ENCODE measurements at places on chromosomes 1 and 21. TPM values are rescaled to one million over a fixed set of nuclear protein-coding genes. Genes with fewer than 3 reads are reported as not detected.

GRCh38 chr21:31490443-31490842 lies 146.4 kb upstream of the TIAM1 start:
- no peak for DNase-seq

GRCh38 chr1:25573591-25573930 lies 30.2 kb downstream of the LDLRAP1 start:
- DNase-seq, result peak; percentile 69

Gene ANKRD13C
- 34.2 TPM for total RNA-seq

Gene NTMT2
- total RNA-seq, result not detected

Data from renal cortical epithelial cell (primary cell).